HS-27A (cell line): ENCODE measurements at places on chromosomes 7 and 10.

DNA sequence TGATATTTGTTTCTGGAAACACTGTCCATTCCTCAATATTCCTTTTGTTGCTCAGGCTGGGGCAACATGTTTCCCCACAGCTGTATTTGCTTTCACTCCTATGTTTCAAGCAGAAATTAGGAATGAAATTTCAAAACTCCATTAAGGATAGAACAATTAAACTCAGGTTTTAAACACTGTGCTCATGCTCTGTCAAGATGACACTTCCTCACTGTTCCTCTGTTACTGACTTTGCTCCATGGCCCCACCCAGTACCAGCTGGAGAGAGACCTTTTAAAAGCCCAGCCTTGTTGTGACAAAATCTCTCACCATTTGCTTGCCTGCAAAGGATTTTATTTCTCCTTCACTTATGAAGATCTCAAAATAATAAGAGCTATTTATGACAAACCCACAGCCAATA, 197.4 kb downstream of the ELMO1 start:
- DNase-seq, result no peak

DNA sequence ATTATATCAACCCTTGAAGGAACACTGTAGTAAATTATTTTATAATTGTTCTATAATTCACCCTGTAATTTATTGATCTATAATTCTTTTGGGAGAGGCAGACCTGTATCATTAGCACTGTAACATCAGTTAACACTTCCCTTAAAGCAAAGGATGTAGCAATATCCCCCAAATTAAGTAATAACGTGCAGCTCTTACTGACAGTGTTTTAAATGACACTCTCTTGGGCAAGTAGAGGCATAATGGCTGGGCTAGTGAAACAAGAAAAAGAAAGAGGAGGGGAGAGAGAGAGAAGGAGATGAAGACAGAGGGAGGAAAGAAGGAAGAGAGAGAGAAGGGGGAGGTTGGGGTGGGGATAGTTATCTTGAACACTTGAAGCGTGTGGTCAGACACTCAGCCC, 161.0 kb upstream of the RNF32 start:
- no peak for DNase-seq

- no peak for DNase-seq
These were observed 86.9 kb upstream of the MTPN start for GRCh38 chr7:136064081-136064480.

GRCh38 chr10:5945190-5945509, 32.2 kb downstream of the IL15RA start:
- DNase-seq, result no peak

- DNase-seq, result no peak
These were observed 2.5 kb downstream of the ADAMTS14 start for GRCh38 chr10:70674560-70675495.

DNA sequence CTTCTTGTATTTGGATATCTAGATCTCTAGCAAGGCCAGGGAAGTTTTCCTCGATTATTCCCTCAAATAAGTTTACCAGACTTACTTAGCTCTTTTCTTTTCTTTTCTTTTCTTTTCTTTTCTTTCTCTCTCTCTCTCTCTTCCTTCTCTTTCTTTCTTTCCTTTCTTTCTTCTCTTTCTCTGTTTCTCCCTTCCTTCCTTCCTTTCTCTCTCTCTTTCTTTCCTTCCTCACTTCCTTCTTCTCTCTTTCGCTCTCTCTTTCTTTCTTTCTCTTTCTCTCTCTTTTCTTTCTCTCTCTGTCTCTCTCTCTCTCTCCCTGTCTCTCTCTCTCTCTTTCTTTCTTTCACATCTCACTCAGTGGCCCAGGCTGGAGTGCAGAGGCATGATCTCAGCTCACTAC, 37.0 kb downstream of the UPP1 start:
- no peak for DNase-seq

- DNase-seq, result no peak
These were observed 38.5 kb downstream of the PYROXD2 start for GRCh38 chr10:98376485-98376884.

- DNase-seq, result no peak
These were observed 133.1 kb downstream of the CD36 start for GRCh38 chr7:80771523-80771922.

DNA sequence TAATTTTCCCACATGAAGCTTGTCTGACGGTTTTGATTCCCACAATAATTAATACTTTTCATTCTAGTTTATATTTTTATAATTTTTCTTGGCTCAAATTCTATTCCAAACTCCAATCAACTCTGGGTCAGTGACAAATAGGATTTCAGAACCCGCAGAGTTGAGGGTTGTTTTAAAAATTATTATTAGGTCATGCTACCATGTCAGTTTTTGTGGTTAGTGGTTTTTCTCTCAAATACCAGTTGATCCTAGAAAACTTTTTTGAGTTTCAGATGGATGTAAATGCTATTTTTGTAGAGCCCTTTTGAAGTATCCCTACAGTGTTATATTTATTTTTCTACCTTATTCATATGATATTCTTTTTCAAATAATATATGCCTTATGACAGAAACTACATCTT, 237.4 kb downstream of the SEMA3D start:
- DNase-seq, result no peak

- no peak for DNase-seq
These were observed 19.4 kb upstream of the PDGFA start for GRCh38 chr7:538764-539685.

DNA sequence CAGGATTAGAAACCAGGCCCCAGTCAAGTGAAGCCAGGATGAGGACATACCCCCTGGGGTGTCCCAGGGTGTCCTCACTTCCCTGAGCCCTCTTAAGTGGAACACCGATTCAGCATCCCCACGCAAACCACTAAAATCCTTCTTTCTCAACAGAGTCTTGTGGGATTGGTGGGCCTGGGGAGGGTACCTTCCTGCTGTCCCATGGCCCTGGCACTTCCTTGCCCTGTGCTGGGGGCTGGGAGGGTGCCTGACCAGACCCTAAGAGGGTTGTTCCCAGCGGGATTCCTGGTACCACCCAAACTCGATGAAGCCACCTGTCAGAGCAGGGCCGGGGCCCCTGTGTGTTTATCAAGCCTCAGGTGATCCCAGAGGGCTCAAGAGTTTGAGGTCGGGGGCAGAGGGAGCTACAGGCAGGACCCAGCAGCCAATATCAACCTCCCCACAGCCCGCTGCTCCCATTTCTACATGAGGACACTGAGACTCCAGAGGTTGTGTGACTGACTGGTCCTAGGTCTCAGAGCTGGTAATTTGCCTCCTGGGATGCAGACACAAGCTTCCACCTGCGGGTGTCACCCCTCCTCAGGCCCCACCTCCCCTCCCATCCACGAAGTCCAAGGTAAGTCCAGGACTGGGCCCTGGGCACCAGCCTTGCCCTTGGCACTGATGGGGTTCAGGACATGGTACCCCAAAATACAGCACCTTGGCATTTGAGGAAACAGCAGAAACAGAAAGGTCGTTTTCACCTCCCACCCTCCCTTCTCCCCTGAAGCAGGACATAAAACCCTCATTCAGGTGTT, 31.4 kb downstream of the OAT start:
- no peak for DNase-seq

- DNase-seq, result no peak
These were observed 8.7 kb downstream of the PDLIM1 start for GRCh38 chr10:95282107-95282506.

GRCh38 chr10:8463853-8464252, 409.4 kb downstream of the GATA3 start:
- DNase-seq, result no peak

DNA sequence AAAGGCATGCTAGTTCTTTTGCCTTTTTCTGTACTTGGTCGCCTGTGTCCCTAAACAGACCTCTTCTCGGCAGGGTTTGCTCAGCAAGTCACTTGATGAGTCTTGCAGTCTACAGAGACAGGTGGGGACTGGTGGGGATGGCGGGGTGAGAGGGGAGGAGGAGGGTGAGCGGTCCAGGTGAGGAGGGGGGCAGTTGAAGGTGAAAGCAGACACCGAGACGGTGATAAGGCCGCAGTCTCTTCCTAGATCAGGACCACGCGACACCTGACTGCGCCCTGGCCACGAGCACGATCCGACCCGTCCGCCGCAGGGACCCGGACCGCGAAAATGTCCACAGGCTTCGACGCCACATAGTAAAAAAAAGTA, 566 bp downstream of the ASNS start:
- no peak for DNase-seq

- DNase-seq, result no peak
These were observed 361.4 kb upstream of the NPSR1 start for GRCh38 chr7:34296663-34297062.

DNA sequence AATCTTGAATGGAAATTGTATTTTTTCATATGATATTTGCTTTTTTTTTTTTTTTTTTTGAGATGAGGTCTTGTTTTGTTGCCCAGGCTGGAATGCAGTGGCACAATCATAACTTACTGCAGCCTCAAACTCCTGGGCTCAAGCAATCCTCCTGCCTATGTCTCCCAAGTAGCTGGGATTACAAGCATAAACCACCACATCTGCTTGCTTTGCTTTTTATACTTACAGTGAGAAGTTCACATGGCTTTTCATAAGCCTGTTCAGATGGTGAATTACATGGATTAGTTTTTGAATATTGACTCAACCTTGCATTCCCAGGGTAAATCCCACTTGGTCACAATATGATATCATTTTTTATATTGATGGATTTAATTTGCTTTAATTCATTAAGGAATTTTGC, 22.0 kb downstream of the LRRD1 start:
- no peak for DNase-seq

- no peak for DNase-seq
These were observed 42.1 kb downstream of the EBF3 start for GRCh38 chr10:129921801-129922597.

DNA sequence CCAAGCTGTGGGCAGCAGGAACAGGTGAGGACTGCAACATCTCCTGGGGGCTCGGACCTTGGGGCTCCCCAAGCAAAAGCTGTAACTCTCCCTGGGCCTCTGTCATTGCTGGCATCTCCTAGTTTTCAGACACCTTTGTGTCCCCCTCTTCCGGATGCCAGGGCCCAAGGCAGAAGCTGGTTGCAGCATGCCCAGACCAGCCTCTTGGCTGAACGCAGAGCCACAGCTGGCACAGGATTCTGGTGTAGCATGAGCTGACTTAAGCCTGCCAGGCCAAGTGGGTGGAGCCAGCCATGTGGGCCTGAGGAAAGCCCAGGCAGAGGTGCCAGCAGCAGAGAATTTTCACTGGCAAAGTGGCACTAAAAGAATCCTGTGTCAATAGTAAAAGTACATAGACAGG, 43.5 kb downstream of the ZWINT start:
- DNase-seq, result no peak

DNA sequence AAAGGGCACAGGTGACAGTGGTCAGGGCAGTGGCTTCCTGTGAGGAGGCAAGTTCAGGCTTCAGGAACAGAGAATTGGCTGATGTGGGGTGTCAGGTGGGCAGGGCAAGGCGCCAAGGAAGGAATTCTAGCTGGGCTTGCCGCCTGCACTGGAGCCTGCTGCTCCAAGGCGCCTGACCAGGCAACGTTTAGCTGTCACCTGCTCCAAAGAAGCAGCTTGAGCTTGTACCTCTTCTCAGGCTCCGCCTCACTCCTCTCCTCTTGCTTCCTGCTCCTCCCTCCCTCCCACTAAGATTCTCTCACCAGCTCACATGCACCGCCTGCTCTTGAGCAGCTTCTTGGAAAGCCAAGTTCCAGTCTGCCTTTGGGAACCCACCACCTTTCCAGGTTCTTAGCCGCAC, 187.4 kb upstream of the GRB10 start:
- no peak for DNase-seq

DNA sequence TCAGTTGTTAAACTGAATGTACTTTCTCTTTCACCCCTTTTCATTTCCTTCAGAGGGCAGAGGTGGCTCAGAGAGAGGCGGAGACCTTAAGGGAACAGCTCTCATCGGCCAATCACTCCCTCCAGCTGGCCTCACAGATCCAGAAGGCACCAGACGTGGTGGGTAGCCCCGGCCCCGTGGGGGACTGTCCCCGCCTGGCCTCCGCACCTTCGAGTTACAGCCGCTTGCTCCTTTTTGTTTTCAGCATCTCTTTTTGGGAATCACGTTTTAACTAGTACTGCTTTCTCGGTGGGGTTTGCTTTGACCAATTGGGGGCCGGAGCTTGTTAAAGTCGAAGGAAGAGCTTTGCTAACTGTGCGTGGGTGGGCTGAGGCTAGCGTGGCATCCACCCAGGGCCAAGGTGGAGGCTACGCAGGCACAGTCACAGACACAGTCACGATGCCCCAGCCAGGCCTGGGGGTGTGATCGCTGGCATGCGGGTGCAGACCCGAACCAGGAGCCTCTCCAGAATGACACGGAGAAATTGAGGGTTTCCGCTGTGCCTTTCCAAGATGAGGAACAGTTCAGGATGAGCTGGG, 116.2 kb upstream of the SH2B2 start:
- DNase-seq, result no peak

GRCh38 chr10:7887174-7887816, 69.0 kb downstream of the TAF3 start:
- no peak for DNase-seq

- no peak for DNase-seq
These were observed 127.7 kb downstream of the JAZF1 start for GRCh38 chr7:28052933-28053332.

DNA sequence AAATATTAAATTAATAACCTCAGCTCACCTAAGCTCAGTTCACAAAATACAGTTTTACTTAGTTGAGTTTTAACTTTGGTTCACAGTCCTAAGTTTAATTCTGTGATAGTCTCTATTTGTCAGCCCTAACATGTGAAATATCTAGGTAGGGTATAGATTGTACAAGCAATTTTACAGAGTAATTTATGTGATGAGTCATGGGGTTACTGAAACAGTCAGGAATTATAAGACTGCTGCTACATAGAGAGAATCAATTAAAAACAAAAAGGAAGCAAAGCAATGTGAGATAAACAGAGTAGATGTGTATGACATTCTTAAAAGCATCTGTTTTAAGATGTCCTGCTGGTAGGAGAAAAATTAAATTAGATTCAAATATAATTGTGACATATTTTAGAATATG, 1018.2 kb upstream of the KCND2 start:
- DNase-seq, result no peak

- no peak for DNase-seq
These were observed 413.5 kb upstream of the LRRN3 start for GRCh38 chr7:110677405-110677804.

GRCh38 chr7:132353936-132354335, 222.3 kb downstream of the PLXNA4 start:
- DNase-seq, result no peak

GRCh38 chr10:124669824-124670654, 74.1 kb downstream of the FAM53B start:
- no peak for DNase-seq

DNA sequence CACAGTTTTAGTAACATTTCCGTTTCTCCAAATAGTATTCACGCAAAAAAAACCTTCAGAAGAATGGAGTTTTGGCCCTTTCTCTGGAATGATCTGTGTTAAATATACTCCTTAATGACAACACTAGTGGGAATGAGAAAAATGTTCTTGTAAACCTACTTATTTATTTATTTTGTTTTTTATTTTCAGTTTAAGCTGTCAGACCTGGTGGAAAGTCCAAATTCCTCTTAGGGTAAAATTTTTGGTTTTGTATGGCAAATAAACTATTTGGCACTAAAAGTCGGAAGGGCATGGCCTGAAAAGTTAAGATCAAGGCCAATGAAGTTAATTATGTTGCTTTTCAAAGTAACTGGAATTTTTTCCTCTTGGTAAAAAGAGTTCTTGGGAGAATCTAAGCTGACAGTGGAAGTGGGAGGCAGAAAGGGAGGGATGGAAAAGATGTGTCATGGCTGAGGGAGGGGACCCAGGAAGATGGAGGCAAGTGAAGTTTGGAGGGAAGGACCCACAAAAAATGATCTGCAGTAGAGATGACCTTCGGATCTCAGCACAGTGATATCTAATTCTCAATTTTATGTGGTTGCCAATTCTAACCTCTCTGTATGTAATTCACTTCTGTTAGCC, 33.5 kb upstream of the VPS41 start:
- DNase-seq, result no peak

- peak; percentile 46 for DNase-seq
These were observed at the start of gene TRAPPC14 for GRCh38 chr7:100158229-100159098. Gene TRAPPC14, minus strand, starts transcription at chr7:100158723. Its CDS starts 224 bp downstream, at chr7:100158499.

- no peak for DNase-seq
These were observed 76.1 kb upstream of the CPXM2 start for GRCh38 chr10:123967626-123968243.
